Fibroblast of lung (primary cell): ENCODE measurements at places on chromosomes 2 and 18.
A peak's percentile ranks its signal among the peaks of the same experiment; 100 is the strongest.

DNA sequence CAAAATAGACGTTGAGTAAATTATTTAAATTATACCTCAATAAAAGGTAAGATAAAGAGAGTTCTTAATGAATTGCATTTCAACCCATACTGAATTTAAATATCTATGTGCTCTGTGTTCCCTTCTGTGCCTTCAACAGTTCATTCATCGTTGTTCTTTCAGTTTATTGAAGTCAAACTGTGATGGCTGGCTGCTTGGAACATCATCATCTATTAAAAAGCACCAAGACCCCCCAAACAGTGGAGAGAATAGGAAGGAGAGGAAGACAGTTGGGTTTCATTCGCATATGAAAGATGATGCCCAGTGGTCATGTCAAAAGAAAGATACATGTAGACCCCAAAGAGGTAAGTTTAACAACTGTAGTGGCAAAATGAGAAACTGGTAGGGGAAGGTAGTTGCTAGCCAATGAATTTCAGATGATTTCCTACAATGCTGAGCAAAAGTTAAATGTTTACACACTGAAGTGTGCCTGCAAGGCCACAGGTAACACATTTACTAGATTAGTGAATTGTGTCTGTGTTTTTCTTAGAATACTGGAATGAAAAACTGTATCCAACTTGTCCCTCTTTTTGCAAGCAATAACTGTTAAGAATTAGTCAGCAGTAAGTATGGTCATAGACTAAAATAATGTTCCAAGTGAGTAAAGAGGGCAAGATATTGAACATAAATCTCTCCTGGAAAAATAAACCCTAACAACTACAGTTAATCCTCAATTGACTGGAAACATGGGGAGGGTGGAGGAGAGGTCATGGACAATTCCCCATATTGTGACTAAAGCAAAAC, 331.3 kb downstream of the KIAA1328 start:
- DNase-seq: peak; percentile 9
- H3K36me3 ChIP-seq: no peaks in the 10 kb centered on the region
- no peaks in the 10 kb centered on the region for H3K4me1 ChIP-seq
- H3K4me3 ChIP-seq: no peak overlapping the region
- H3K27me3 ChIP-seq: no peaks in the 10 kb centered on the region

DNA sequence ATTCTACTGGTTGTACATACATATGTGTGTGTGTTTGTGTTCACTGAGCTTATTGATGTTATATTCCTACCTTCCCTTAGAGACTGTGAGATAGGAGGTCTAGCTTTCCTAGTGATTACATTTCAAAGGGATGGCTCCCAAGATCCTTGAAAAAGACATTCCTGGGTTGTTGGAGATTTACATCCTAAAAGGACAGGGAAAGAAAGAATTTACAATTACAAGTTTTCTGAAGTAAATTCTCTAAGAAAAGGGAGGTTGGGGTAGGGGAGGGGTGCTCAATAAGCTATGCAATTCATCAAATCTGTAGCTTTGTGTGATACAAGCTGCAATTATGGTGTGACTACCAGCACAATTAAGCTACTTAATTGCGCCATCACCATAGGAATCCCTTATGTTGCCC, 284.3 kb downstream of the NUP35 start:
- no peak for DNase-seq
- H3K36me3 ChIP-seq: no peaks in the 10 kb centered on the region
- no peak overlapping the region for H3K4me3 ChIP-seq
- no peaks in the 10 kb centered on the region for H3K4me1 ChIP-seq
- H3K27ac ChIP-seq: no peak overlapping the region

- DNase-seq: no peak
- H3K27ac ChIP-seq: no peak overlapping the region
- H3K27me3 ChIP-seq: no peaks in the 10 kb centered on the region
- no peak overlapping the region for H3K4me3 ChIP-seq
- H3K4me1 ChIP-seq: no peaks in the 10 kb centered on the region
These were observed 685.4 kb upstream of the CELF4 start for GRCh38 chr18:38250971-38251370.

DNA sequence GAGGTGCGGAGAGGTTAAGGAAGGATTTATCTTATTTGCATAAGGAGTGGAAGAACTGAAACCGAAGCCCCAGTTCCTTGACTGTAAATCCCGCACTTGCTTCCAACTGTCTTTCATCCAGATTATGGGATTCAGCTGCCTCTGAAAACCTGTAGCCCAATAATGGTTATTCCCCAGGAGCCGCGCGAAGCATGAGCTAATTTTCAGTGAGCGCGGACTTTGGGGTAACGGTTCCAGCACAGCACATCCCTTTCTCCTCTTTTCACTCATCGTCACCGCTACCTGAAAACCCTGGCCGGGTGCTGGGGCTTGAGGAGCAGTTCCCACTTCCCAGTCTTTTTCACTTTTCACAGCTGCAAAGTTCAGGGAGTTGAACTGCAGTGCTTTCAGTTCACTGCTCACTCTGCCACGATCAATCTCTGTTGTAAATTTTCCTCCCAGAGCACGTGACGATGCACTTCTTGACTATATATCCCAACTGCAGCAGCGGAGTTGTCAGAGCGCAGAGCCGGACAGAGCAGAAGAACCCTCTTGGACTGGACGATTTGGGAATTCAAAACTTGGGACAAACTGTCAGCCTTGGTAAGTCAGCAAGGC, at the start of gene KCNE4:
KCNE4 (plus strand) TSS at position 498 of the 597 bp plus-strand sequence. CDS start 641 bp downstream, outside the sequence.
- peak; percentile 52 for DNase-seq
- no peaks in the 10 kb centered on the region for H3K36me3 ChIP-seq
- H3K27me3 ChIP-seq: no peaks in the 10 kb centered on the region
- peak within 1 kb of the TSS; percentile 88 for H3K27ac ChIP-seq
- H3K4me1 ChIP-seq: peaks cover 22% of the 10 kb centered on the region

GRCh38 chr2:43819491-43820163, 19.0 kb downstream of the ABCG5 start:
- H3K4me3 ChIP-seq: no peak overlapping the region
- no peak for DNase-seq
- H3K27ac ChIP-seq: no peak overlapping the region
- H3K4me1 ChIP-seq: no peaks in the 10 kb centered on the region

DNA sequence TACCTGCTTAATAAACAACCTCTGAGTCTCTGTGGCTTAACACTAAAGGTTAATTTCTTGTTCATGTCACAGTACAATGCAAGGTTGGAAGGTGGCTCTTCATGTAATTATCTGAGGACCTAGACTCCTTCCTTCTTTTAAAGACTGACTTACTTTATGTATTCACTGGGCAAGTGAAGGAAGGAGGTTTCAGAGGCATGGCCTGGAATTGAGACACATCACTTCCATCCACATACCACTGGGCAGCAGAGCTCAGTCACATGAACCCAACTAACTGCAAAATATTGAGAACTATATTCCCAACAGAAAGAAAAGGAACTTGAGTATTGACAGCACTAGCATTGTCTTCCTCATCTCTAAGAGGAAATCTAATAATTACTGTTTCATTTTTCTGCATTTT, 57.5 kb upstream of the FN1 start:
- no peak overlapping the region for H3K4me3 ChIP-seq
- no peak overlapping the region for H3K27ac ChIP-seq
- DNase-seq: no peak
- H3K27me3 ChIP-seq: no peaks in the 10 kb centered on the region
- no peaks in the 10 kb centered on the region for H3K4me1 ChIP-seq

GRCh38 chr2:230443541-230443940, 27.5 kb downstream of the SP100 start:
- H3K36me3 ChIP-seq: peaks cover 9% of the 10 kb centered on the region
- H3K4me3 ChIP-seq: no peak overlapping the region
- H3K4me1 ChIP-seq: peaks cover 8% of the 10 kb centered on the region
- H3K27me3 ChIP-seq: no peaks in the 10 kb centered on the region
- H3K27ac ChIP-seq: no peak overlapping the region
- DNase-seq: peak; percentile 61

GRCh38 chr2:58788402-58788801, 547.3 kb upstream of the FANCL start:
- no peak for DNase-seq
- no peaks in the 10 kb centered on the region for H3K36me3 ChIP-seq
- no peak overlapping the region for H3K27ac ChIP-seq
- H3K4me3 ChIP-seq: no peak overlapping the region
- H3K27me3 ChIP-seq: no peaks in the 10 kb centered on the region

- H3K27ac ChIP-seq: no peak overlapping the region
- H3K4me3 ChIP-seq: no peak overlapping the region
- H3K27me3 ChIP-seq: no peaks in the 10 kb centered on the region
- no peaks in the 10 kb centered on the region for H3K36me3 ChIP-seq
These were observed 7.7 kb downstream of the PSD4 start for GRCh38 chr2:113181258-113182051.

GRCh38 chr2:44578471-44579093, 216.8 kb downstream of the CAMKMT start:
- DNase-seq: peak; percentile 74
- H3K27me3 ChIP-seq: no peaks in the 10 kb centered on the region
- no peak overlapping the region for H3K4me3 ChIP-seq
- no peak overlapping the region for H3K27ac ChIP-seq
- no peaks in the 10 kb centered on the region for H3K36me3 ChIP-seq

- H3K4me3 ChIP-seq: no peak overlapping the region
- no peaks in the 10 kb centered on the region for H3K27me3 ChIP-seq
- DNase-seq: peak; percentile 17
- H3K4me1 ChIP-seq: no peaks in the 10 kb centered on the region
These were observed 12.4 kb downstream of the XIRP2 start for GRCh38 chr2:166900700-166901099.

GRCh38 chr2:125424266-125424785, 1231.6 kb upstream of the GYPC start:
- no peak for DNase-seq
- no peak overlapping the region for H3K4me3 ChIP-seq
- no peaks in the 10 kb centered on the region for H3K36me3 ChIP-seq
- no peaks in the 10 kb centered on the region for H3K27me3 ChIP-seq
- no peaks in the 10 kb centered on the region for H3K4me1 ChIP-seq

- no peak for DNase-seq
- H3K36me3 ChIP-seq: no peaks in the 10 kb centered on the region
- H3K4me1 ChIP-seq: peaks cover 4% of the 10 kb centered on the region
- no peaks in the 10 kb centered on the region for H3K27me3 ChIP-seq
- no peak overlapping the region for H3K4me3 ChIP-seq
These were observed 225.7 kb upstream of the TNP1 start for GRCh38 chr2:217085543-217085942.

DNA sequence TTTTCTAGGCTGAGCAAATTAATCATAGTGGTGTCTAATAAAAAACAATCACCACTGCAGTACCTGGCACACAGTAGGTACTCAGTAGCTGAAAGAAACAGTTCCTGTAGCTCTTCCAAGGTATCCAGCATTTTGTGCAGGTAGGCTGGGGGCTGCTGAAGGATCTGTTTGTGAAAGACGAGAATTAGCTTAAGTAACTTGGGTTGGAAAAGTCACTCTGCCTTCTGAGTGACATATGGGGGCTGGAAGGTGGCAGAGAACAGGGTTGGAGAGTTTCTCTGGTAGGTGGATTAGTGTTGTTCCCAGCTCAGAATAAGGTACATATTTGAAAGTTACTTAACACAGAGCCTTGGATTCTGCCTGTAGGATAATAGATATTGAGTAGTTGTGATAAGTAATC, 72.8 kb downstream of the FMNL2 start:
- H3K4me1 ChIP-seq: peaks cover 7% of the 10 kb centered on the region
- H3K27me3 ChIP-seq: no peaks in the 10 kb centered on the region
- no peak overlapping the region for H3K27ac ChIP-seq
- H3K36me3 ChIP-seq: no peaks in the 10 kb centered on the region

DNA sequence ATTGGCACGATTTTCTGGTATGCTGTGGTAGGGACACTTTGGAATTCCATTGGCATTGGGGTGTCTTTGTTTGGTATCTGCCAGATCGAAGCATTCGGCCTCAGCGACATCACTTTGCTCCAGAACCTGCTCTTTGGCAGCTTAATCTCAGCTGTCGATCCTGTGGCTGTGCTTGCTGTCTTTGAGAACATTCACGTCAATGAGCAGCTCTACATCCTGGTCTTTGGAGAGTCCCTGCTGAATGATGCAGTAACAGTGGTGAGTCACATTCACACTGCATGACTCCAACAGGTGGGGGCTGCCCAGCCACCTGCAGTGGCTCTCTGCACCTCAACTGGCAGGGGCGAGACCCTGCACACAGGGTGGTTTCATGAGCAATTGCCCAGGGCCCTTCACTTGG, 38.4 kb downstream of the SLC9A2 start:
- H3K4me3 ChIP-seq: no peak overlapping the region
- DNase-seq: no peak
- no peaks in the 10 kb centered on the region for H3K36me3 ChIP-seq
- H3K4me1 ChIP-seq: no peaks in the 10 kb centered on the region
- H3K27me3 ChIP-seq: no peaks in the 10 kb centered on the region
- H3K27ac ChIP-seq: no peak overlapping the region
